ENCODE measurements at places on chromosomes 7 and 10.

GRCh38 chr7:135690566-135690965 lies 28.3 kb downstream of the STMP1 start:
- no peak for DNase-seq

DNA sequence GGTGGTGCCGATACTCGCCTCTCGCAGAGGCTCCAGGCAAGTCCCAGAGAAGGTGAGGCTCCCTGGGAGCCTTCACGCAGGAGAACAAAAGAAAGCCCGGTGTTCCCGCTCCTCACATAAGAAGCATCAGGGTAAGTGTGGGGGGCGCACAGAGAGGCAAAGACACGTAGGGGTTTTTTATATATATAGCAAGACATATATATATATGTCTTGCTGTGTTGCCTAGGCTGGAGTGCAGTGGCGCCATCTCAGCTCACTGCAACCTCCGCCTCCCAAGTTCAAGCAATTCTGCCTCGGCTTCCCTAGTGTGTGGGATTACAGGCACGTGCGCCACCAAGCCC lies 61.3 kb downstream of the PDIA4 start:
- DNase-seq, result no peak

DNA sequence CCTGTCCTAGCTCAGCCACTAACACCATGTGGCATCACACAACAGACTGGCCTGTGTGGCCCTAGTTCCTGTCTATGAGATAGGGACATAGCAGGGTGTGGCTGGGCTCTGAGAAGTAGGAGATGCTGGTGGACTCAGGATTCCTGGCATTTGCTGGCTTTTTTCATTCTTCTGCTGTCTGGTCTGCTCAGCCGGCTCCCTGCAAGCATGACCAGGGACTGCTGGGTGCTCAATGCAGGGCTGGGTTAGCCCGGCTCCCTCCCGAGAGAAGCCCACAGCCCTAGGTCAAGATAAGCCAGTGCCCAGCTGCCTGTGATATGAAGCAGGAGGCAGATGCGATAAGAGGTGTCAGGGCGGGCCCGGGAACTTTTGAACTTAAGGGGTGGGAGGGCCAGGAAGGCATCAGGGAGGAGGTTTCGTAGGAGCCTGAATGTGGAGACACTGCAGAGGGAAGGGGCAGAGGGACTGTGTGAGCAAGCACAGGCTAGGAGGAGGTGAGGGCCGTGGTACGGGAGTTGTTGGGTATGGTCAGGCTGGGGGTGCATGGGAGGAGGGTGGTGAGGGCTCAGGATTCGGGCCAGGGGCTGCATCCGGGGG lies 3.5 kb downstream of the AQP1 start:
- no peak for DNase-seq

DNA sequence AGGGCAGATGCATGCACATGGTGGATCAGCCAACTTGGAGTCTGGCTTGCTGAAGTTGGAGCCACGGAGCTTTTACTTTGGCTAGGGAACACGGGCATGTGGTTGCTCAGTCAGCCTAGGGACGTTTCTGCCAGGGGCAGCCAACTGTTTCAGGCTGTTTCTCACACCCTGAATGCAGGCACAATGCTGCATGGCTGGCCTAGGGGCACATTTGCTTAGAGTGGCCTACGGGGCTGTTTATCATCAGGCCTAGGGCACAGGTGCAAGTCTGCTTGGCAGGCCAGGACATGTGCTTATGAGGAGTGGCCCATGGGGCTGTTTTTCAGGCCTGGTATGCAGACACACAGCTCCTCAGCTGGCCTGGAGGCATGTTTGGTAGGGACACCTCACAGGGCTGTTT lies 107.4 kb downstream of the GSAP start:
- no peak for DNase-seq

DNA sequence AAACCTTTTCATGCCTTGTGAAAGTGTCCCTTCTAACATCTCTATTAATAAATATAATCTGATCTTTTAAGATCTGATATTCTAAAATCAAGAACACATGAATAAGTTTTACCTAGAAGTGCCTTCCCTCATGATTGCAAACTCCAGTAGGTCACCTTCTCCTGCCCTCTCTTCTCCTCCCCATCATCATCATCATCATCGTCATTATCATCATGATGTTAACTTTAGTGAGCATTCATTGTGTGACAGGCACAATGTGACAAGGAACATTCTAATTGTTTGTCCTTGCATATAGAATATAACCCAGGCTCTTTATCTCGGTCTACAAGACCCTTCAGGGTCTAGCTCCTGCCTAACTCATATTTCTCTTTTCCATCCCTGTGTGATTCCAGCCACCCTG lies 51.7 kb downstream of the CUBN start:
- no peak for DNase-seq

DNA sequence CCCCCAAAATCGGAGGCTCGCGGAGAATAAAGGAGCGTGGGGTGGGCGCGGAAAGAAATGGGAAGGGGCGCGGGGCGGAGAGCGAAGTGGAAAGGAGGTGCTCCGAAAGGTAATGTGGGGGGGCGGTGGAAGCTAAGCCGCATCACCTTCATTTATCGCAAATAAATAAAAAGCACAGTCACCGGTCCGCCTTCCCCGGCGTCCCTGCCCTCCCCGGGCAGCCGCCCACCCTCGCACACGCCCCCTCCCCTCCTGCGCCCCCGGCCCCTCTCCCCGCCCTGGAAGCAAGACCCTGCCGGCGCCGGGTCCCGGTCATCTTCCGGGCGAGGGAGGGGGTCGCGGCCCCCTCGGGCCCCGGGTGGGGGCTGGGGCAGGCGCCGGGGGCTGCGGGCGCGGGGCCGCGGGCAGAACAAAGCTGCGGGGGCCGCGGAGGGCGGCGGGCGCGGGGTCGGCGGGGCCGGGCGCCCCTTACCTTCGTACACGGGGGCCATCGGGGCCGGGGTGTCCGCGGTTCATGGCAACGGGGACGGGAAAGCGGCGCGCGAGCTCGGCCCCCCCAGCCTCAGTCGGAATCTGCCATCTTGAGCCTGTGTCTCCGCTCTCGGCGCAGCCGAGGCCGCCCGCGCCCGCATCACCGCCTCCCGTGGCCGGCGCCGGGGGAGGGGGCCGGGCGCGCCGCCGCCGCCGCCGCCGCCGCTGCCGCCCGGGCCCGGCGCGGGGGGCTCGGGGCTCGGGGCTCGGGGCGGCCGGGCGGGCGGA lies 486 bp downstream of the HIPK2 start:
- DNase-seq, result no peak

DNA sequence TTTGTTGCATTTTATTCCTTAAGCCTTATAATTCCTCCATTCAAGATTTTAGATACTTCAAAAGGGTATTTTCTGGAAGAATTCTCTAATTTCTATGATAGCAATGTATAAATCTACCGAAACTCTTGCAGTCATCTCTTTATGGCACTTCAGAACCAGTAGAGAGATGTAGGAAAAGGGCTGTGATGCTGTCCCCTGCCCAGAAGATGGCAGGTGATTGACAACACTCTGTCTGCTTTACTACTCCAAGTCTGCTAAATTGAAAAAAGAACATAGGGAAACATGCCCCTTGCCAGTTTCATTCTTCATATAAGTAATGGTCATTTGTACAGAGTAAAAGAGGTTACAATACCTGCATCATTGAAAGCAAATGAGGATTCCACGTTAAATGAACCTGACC lies 5.1 kb downstream of the TCTN3 start:
- no peak for DNase-seq

DNA sequence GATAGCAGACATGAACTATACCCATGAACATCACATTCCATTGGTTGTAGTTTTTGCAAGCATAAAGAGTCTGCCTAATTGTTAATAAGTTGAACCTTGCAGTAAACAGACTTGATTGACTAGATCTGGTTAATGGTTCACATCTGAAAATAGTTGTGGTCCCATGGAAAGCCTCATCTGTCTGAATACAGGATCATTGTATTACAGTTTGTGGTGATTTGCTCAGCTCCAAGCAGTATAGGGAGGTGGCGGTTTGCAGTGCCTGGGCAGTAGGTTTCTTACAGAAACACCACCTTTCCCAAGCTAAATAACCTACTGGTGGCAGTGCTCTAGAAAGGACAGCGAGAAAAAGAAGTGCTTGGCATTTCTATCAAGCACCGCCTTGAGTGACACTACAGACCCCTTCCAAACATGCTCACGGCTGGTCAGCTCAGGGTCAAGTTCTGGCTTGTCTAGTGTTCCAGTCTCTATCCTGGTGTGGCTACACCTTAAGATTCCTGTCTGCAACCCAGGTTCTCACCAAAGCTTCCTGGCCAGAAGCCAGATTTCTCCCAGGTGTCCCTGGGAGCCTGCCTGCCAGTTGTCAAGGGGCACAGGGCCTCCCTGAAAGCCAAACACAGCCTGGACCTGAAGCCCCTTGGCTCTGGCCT lies 119.9 kb downstream of the FANK1 start:
- no peak for DNase-seq

- no peak for DNase-seq
Observed at GRCh38 chr7:81420526-81421226, 349.2 kb downstream of the HGF start.

- DNase-seq, result no peak
Observed at GRCh38 chr7:21500117-21500832, 42.6 kb upstream of the DNAH11 start.

- DNase-seq, result no peak
Observed at GRCh38 chr7:2869981-2870380, 25.9 kb upstream of the GNA12 start.

GRCh38 chr7:123995617-123996326 lies 37.1 kb downstream of the TMEM229A start:
- DNase-seq, result no peak

DNA sequence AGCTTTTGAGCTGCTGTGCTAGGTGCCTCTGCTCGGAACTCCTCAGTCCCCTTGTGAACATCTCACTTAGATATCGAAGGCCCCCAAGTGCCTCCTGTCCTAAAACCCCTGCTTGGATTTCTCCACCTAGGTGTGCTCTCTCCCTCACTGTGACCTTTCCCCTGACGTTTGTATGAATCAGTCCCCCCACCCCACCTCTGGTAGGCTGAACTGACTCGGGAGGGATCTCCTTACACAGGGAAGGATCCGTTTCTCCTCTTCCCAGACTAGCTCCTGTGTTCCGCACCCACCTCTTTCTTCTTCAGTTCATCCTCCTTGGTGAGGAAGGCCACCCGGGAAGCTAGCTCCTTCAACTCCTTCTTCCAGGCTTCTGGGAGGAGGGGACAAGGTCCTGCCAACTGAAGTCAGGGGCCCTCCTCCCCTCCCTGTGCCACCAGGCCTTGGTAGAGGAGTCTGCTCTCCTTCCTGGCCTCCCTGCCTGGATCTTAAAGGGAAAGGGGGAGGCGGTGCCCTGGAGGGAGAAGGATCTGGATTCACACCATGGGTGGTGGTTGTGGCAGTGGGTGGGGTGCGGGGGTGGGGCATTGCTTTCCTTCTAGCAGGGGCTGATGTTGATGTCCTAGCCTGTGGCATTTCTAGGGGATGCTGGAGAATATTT lies 6.8 kb downstream of the TBATA start:
- no peak for DNase-seq

GRCh38 chr7:134557391-134557790 lies 8.5 kb downstream of the AKR1B15 start:
- DNase-seq, result no peak

DNA sequence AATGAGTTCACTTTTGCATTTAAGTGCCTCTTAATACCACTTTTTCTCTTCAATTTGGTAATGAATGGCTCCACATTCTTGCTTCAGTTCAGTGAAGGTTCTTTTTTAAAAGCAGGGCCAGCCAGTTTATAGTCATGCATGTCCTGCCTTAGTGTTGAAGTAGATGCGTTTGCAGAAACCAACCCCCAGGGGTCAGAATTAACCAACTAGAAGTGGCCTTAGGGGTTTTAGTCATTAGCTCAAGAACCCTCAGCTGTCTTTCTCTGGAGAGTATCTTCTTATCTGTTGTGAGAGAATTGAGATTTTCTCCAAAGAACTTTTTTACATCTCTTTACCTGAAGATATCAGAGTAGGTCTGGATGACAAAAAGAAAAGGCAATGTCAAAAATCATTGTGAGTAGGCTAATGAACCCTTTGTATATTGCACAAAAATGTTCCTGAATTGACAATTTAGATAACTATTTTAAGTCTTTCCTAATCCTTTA lies 82.2 kb downstream of the PIK3CG start:
- DNase-seq, result no peak

DNA sequence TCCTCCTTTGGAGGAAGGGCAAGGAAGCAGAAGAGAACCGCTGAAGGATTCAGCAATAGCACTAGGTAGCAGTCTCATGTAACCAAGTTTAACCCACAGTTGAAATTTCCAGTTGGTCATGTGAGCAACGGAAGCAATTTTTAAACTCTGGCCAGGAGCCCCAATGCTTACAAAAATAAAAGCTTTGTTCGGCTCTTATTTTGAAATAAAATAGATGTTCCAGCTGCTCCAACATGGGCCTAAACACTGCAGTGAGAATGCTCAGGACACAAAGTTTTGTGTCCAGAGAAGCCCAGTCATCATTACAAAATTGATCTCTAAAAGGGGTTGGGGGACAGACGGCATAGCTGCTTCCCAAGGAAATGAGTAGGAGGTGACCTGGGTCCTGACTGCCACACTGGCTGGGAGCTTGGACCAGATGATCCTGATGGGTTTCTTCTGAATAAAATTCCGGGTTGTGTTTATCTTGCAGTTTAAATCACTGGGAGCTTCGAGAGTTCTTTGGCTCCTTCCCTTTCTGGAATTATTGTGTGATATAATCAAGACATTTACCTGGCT lies 452 bp upstream of the TMEM140 start:
- DNase-seq, result no peak

DNA sequence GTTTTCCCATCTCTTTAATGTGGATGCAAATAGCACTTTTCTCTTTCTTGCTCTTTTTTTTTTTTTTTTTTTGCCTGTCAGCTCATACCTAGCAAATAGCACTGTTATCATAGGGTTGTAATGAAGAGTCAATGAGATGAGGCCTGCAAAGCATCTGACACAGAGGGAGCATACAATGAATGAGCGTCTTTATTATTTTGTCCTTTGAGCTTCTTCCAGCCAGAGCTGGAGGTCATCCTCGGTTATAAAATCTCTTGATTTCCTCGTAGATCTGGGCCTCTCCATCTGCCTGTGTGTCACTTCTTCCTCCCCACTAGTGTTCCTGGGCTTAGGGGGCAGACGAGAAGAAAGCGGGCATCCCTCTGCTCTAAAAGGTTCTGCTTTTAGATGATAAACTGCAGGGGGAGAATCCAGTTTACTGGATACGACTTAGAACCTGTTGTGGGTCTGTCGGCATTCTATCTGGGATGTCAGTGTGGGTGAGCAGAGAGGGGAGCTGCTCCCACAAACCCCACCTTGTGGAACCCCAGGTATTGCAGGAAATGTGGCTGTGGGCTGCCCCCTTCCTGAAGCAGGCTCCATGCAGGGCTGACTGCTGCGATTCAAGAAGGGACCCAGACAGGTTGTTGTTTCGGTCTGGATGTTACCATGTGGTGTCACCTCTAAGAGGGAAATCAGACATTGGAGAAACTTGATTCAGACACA lies 135.8 kb upstream of the GPR26 start:
- DNase-seq, result no peak

DNA sequence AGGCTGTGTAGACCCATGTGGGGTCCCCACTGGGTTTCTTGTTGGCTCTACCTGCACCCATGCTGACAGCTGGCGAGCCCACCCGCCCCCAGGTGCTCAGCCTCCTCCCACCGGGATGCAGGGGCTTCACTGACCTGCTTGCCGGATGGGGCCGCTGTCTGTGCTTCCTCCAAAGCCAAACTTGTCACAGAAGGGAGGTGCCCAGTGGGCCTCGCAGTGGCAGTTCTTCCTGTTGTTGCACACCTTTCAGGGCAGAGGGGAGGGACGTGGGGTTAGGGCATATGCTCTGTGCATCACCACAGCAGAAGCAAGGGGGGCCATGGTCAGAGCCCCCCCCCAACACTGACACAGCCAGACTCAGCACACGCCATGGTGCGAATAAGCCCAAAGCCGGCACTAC lies 146.5 kb downstream of the FANK1 start:
- DNase-seq, result no peak

GRCh38 chr10:125154529-125154928 lies 5.8 kb downstream of the CTBP2 start:
- no peak for DNase-seq
